Caco-2 (cell line): ENCODE measurements at places on chromosomes 4 and X. TPM values are rescaled to one million over a fixed set of nuclear protein-coding genes. Genes with fewer than 3 reads are reported as not detected.
A peak's percentile ranks its signal among the peaks of the same experiment; 100 is the strongest.

DNA sequence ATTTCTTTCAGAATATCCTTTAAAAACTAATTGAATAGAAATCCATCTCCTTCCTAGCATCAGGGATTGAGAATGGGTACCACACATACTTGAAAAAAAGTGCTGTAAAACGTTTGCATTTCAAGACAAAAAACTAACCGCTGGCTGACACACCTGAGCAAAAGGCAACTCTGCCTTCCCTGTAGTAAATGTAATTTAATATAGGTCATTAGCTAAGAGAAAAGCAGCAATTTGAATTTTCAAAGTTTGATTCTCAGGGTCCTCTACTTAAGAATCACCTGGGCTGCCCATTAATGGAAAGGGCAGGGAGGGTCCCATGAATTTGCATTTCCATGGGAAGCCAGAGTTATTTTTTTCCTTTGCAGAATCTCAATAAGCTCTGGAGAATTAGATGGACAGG, 40.5 kb upstream of the SPP1 start:
- no peak for DNase-seq
- no peaks in the 10 kb centered on the region for H3K36me3 ChIP-seq
- H3K4me1 ChIP-seq, result no peaks in the 10 kb centered on the region
- H3K4me3 ChIP-seq, result no peak overlapping the region
- no peaks in the 10 kb centered on the region for H3K27me3 ChIP-seq

- DNase-seq, result no peak
- H3K27ac ChIP-seq, result no peak overlapping the region
- no peak overlapping the region for H3K4me3 ChIP-seq
- H3K27me3 ChIP-seq, result no peaks in the 10 kb centered on the region
These were observed 242.8 kb upstream of the JADE1 start for GRCh38 chr4:128566693-128567092.

DNA sequence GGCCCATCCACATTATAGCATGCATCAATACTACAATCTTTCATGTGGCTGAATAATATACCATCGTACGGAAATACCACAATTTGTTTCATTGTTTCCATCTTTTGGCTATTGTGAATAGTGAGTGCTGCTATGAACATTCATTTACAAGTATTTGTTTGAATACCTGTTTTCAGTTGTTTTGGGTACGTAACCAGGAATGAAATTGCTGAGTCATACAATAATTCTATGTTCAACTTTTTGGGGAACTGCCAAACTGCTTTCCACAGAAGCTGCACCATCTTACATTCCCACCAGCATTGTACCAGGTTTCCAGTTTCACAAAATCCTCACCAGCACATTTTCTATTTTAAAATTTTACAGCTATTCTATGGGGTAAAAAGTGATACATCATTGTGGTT, 28.5 kb upstream of the MANBA start:
- no peaks in the 10 kb centered on the region for H3K36me3 ChIP-seq
- 0 out of 2 replicates have a peak, but pooled peaks cover 4% of the 10 kb centered on the region for H3K4me1 ChIP-seq
- no peaks in the 10 kb centered on the region for H3K27me3 ChIP-seq
- no peak for DNase-seq
- no peak overlapping the region for H3K4me3 ChIP-seq

TEX13D gene
- not detected in 2 replicates for total RNA-seq

FRMPD4 gene
- total RNA-seq, result not detected in 2 replicates

- H3K27ac ChIP-seq, result no peak overlapping the region
- no peaks in the 10 kb centered on the region for H3K27me3 ChIP-seq
- no peak for DNase-seq
- no peak overlapping the region for H3K4me3 ChIP-seq
- H3K4me1 ChIP-seq, result no peaks in the 10 kb centered on the region
These were observed 16.7 kb downstream of the CASK start for GRCh38 chrX:41906515-41907187.

DNA sequence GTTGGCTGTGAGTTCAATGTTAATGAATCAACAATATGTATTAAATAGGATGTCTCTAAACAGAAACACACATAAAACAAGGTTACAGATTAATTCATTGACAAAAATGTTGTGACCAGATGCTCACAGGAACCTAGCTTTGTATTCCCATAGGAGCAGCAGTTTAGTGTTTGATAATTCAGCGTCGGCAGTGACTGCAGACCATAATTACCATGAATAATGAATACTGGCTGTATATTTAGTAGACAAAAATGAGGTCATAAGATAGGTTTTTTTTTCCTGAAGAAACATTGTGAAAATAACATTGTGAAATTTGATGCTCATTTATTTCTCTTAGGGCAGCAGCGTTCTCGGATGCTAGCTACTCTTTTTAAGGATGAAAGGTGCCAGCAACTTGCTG, 27.8 kb downstream of the COPS4 start:
- H3K4me1 ChIP-seq, result no peaks in the 10 kb centered on the region
- no peak overlapping the region for H3K4me3 ChIP-seq
- no peaks in the 10 kb centered on the region for H3K36me3 ChIP-seq
- no peaks in the 10 kb centered on the region for H3K27me3 ChIP-seq
- DNase-seq, result no peak
- H3K27ac ChIP-seq, result no peak overlapping the region

DNA sequence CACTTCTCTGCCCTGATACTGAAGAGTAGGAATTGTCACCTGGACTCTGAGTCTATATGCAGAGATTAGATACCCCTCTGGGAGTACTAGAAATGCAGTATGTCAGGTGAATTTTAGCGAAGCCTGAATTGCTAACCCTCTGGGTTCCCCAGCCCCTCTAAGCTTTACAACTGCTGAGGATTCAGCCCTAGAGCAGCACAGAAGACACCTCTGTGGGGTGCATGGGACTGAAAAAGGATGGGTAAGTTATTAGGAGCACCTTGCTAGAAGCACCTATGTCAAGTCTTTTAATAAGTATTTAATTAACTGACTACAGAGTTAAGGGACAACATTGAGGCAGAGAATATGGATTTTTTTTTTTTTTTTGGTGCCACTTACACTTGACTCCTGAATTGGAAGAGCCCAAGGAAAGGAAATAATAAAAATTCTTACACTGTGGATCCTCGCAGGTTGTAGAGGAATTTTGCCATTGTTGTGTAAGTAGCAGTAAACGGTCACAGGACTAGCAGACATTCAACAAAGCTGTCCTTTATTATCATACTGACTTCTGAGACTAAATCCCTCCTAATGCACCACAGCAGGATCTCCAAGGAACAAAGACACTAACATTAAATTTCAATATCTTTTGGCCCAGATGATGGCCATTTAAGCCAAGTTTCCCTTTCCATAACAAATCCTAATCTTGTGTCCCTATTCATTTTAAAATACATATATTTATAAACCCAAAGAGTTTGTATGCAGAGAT, 253.2 kb downstream of the ANKRD50 start:
- H3K4me3 ChIP-seq, result no peak overlapping the region
- no peaks in the 10 kb centered on the region for H3K4me1 ChIP-seq
- no peak overlapping the region for H3K27ac ChIP-seq
- no peaks in the 10 kb centered on the region for H3K36me3 ChIP-seq
- H3K27me3 ChIP-seq, result no peaks in the 10 kb centered on the region

GRCh38 chr4:149923736-149924135, 108.1 kb upstream of the IQCM start:
- H3K27ac ChIP-seq, result no peak overlapping the region
- H3K36me3 ChIP-seq, result no peaks in the 10 kb centered on the region
- no peaks in the 10 kb centered on the region for H3K4me1 ChIP-seq
- DNase-seq, result no peak
- H3K27me3 ChIP-seq, result no peaks in the 10 kb centered on the region

DNA sequence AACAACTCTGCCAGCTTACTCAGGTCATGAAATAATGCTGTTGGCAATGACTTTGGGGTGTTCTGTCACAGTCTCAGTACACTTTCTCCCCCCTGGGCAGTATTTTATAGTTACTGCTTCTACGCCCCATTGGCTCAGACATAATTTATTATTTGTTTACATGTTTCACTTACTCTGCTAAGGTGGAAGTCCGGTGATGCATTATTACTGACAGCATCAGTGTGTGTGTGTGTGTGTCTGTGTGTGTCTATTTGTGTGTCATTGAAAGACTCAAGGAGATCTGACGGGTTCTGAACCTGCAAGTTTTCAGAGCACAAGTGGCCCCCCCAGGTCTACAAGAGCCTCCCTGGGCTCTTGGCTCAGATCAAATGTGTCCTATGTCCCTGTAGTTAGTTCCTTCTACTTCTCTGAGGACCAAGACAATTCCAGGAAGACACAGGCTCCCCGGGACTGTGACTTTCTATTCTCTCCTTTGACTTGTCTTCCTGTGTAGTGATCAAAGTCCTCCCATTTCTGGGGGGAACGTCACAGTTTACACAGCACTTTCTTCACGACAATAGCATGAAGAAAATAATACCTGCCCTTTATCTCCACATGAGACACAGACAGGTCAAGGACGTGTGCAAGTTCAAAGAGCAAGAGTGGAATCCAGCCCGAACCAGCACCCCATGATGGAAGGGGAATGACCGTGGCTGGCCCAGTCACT, 283.7 kb upstream of the GATB start:
- no peak overlapping the region for H3K27ac ChIP-seq
- no peak for DNase-seq

DNA sequence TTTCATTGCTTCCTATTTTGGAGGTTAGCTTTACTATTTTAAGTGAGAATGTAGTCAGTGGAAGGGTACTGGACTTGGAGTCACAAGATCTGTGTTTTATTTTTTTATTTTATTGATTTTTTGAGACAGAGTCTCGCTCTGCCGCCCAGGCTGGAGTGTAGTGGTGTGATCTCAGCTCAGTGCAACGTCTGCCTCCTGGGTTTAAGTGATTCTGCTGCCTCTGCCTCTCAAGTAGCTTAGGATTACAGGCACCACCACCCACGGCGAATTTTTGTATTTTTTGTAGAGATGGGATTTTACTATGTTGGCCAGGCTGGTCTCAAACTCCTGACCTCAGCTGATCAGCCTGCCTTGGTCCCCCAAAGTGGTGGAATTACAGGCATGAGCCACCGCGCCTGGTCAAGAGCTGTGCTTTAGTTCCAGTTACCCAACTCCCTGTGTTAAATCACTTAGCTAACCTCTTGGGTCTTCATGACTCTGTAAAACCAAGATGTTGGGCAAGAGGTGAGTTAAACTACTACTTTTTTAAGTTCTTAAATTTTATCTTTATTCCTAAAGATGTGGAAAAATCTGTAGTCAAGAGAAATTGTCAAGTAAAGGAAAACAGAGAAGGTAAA, 11.2 kb downstream of the USP9X start:
- no peaks in the 10 kb centered on the region for H3K36me3 ChIP-seq
- H3K27me3 ChIP-seq, result no peaks in the 10 kb centered on the region
- no peak overlapping the region for H3K4me3 ChIP-seq
- DNase-seq, result no peak
- H3K4me1 ChIP-seq, result peaks cover 16% of the 10 kb centered on the region

DNA sequence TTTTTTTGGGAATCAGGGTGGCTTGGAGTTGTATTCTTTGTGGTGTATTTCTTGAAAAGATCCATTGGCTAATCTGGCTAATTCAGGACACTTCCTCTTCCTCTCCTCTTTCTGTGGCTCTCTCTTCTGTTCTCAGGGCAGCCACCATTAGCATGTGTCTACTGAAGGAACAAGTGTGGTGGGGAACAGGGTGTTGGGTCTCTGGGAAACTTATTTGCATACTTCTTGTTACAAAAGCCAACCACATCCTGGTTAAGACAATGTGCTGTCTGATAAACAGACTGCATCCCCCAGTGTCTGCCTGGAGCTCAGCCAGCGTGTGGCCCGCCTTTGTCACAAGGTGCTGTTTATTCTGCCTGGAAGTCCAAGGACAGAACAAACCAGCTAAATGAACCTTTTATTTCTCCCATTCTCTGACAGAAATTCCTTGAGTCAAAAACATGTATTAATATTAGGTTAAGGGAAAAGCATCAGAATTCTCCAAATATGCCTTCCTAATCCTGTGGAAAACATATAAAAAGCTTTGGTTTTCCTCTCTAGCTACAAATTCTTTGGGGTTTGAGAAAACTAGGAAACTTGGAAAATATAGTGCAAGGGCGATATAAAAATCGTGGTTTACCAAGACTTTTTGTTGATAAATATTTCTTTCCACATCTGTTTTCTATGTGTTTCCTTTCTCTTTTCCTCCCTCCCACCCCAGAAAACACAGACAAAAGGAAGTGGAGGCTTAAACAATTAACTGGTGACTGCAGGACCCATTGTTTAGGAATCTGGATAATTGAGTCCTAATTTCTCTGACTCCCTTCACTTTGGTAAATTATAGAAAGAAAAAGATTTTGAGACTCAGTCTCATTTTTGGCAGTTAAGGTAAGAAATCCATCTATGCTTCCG, 203.6 kb downstream of the SPRY1 start:
- H3K27ac ChIP-seq, result no peak overlapping the region
- peaks cover 16% of the 10 kb centered on the region for H3K4me1 ChIP-seq
- H3K36me3 ChIP-seq, result no peaks in the 10 kb centered on the region
- no peaks in the 10 kb centered on the region for H3K27me3 ChIP-seq

DNA sequence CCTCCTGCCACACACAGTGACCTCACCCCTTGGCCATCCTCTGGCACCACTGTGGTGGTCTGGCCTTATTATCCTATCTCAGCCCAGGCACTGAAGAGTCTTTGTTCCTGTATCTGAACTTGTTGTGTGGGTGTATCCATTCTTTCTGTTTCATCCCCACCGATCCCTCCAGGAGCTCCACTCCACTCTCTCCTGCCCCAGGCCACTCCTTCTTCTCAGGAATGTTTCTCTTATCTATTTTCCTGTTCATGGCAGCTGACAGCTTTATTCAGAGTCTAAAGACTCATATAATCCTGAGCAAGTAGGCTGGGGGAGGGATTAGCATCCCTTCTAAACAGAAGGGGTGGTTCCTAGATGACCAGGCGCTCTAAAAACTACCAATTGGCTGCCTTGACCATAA, 150.0 kb downstream of the ANAPC10 start:
- H3K36me3 ChIP-seq, result no peaks in the 10 kb centered on the region
- H3K4me1 ChIP-seq, result peaks cover 19% of the 10 kb centered on the region
- peak; percentile 51 for DNase-seq
- H3K4me3 ChIP-seq, result no peak overlapping the region
- H3K27me3 ChIP-seq, result no peaks in the 10 kb centered on the region
- H3K27ac ChIP-seq, result peak overlapping the region; percentile 79

SMIM31 gene
- total RNA-seq, result not detected in 2 replicates

GRCh38 chr4:13985837-13986236, 358.3 kb upstream of the BOD1L1 start:
- no peak for DNase-seq
- no peak overlapping the region for H3K4me3 ChIP-seq
- peaks cover 7% of the 10 kb centered on the region for H3K4me1 ChIP-seq
- H3K27ac ChIP-seq, result no peak overlapping the region
- H3K27me3 ChIP-seq, result no peaks in the 10 kb centered on the region

DNA sequence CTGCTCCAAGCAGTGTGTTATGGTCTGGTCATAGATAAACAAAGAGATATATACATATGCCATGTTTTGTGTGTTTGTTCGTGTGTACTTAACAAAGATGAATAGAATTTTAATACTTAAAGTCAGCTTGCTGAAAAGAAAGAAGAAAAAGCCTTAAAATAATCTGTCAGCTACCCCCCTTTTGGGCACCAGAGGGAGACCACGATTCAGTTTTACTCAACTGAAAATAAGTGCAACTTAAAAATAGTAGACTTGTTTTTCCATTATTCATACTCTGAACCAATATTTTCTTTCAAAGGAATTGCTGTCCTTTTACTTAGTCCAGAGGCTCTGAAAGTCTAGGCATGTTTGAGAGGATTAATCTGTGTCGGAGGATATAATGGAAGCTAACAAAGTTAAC, 181.7 kb upstream of the AGTR2 start:
- DNase-seq, result no peak
- H3K4me3 ChIP-seq, result no peak overlapping the region
- no peaks in the 10 kb centered on the region for H3K27me3 ChIP-seq

- DNase-seq, result no peak
- H3K4me1 ChIP-seq, result no peaks in the 10 kb centered on the region
- no peaks in the 10 kb centered on the region for H3K27me3 ChIP-seq
- H3K4me3 ChIP-seq, result no peak overlapping the region
These were observed 770.4 kb upstream of the NDST4 start for GRCh38 chr4:115883847-115884246.
